ENCODE measurements at places on chromosomes 1 and 21. TPM values are rescaled to one million over a fixed set of nuclear protein-coding genes. Genes with fewer than 3 reads are reported as not detected.

- H3K4me1 ChIP-seq: no peaks in the 10 kb centered on the region
- H3K27ac ChIP-seq: no peak overlapping the region
- H3K4me3 ChIP-seq: no peak overlapping the region
- no peak for DNase-seq
- no peaks in the 10 kb centered on the region for H3K27me3 ChIP-seq
Measured at GRCh38 chr1:69315823-69316222, 251.9 kb upstream of the LRRC7 start.

GRCh38 chr21:45074818-45075595 is 627 bp downstream of the ADARB1 start:
- no peak for DNase-seq
- peaks cover 4% of the 10 kb centered on the region for H3K4me1 ChIP-seq
- H3K27me3 ChIP-seq: no peaks in the 10 kb centered on the region
- peak overlapping the region; percentile 80 for H3K27ac ChIP-seq
- peak overlapping the region; percentile 79 for H3K4me3 ChIP-seq
- no peaks in the 10 kb centered on the region for H3K36me3 ChIP-seq

DNA sequence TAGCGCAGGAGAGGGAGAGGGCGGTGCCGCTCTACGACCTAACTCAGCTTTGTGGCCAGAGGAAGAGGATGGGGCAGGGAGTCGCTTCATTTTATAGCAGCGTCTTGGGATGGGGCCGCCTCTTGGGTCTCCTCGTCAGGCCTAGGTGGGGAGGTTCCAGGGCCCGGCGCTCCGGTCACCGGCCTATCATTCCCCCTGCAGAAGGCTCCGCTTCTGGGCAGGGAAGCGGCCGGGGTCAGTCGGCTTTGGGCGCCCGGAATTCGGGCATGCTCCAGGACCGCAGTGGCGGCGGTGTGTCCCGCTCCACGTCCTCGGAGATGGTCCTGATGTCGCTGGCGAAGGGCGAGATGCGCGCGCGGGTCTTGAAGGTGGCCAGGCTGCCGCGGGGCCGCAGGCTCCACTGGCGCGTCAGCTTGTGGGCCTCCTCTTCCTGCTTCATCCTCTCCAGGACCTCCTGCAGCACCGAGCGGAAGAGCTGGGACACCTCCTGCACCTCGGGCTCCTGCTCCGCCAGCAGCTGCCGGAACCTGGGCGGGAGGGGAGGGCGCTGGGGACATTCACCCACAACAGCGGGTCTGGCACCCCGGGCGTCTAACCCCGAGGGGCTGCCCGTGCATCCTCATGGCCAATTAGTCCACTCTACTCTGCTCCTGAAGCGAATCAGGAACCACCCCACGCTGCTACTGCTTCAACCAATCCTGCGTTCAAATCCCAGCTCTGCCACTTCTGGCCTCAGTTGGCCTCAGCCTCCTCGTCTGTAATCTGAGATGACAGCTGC is 13.0 kb downstream of the RD3 start:
- H3K36me3 ChIP-seq: no peaks in the 10 kb centered on the region
- no peak overlapping the region for H3K27ac ChIP-seq
- DNase-seq: no peak
- no peaks in the 10 kb centered on the region for H3K27me3 ChIP-seq
- no peaks in the 10 kb centered on the region for H3K4me1 ChIP-seq

DNA sequence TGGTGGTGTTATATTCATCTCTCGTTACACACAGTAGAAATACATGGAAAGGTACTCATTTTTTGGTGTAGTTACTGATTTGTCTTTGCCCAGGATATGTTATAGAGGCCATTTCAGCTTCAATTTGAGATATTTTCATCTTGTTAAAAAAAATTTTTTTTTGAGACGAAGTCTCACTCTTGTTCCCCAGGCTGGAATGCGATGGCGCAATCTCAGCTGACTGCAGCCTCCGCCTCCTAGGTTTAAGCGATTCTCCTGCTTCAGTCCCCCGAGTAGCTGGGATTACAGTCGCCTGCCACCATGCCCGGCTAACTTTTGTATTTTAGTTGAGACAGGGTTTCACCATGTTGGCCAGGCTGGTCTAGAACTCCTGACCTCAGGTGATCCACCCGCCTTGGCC is 19.0 kb downstream of the MORC3 start:
- no peaks in the 10 kb centered on the region for H3K4me1 ChIP-seq
- H3K4me3 ChIP-seq: no peak overlapping the region
- no peaks in the 10 kb centered on the region for H3K27me3 ChIP-seq
- DNase-seq: no peak
- H3K36me3 ChIP-seq: no peaks in the 10 kb centered on the region

GRCh38 chr1:84693005-84693404 is 2.7 kb upstream of the SSX2IP start:
- no peaks in the 10 kb centered on the region for H3K4me1 ChIP-seq
- no peaks in the 10 kb centered on the region for H3K27me3 ChIP-seq
- DNase-seq: no peak

DNA sequence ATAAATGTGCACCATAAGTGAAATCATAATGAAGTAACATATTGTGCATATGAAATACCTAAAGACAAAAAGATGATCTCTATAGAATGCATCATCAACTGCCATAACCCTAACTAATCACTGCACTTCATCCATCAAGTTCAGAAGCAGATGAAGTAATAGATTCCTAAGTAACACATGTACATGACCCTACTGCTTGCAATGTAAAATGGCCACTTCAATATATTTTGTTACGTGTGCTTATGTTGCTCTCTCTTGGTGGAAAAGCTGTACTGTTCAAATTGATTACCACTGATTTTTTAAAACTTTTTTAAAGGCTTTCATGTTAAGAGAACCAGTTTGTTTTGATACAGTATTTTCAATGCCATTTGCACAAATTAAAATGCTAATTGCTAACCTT is 141.8 kb downstream of the TTLL7 start:
- DNase-seq: no peak
- H3K27me3 ChIP-seq: no peaks in the 10 kb centered on the region
- no peaks in the 10 kb centered on the region for H3K36me3 ChIP-seq
- no peaks in the 10 kb centered on the region for H3K4me1 ChIP-seq
- no peak overlapping the region for H3K4me3 ChIP-seq

- DNase-seq: no peak
- no peak overlapping the region for H3K4me3 ChIP-seq
- H3K36me3 ChIP-seq: no peaks in the 10 kb centered on the region
- H3K27me3 ChIP-seq: no peaks in the 10 kb centered on the region
- H3K27ac ChIP-seq: no peak overlapping the region
- no peaks in the 10 kb centered on the region for H3K4me1 ChIP-seq
Measured at GRCh38 chr1:161009602-161010211, 11.2 kb downstream of the F11R start.

DNA sequence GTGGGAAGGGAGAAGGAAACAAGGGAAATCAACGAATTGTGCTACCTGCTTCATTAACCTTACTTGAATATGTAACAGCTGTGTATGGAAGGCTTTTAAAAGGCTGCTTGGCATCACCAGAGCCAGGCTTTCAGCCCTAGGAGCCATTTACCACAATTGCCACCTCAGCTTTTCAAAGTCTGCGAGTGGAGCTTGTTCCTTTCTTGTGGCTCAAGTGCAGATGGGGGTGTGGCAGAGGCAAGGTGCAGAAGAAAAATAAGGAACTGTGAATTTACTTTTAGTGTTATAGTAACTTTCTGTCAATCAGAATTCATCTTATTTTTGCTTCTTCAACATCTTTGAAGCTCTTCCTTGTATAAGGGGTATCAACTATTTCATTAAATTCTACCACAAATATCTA is 17.6 kb downstream of the CLCA2 start:
- H3K4me1 ChIP-seq: no peaks in the 10 kb centered on the region
- no peaks in the 10 kb centered on the region for H3K36me3 ChIP-seq
- no peak overlapping the region for H3K4me3 ChIP-seq
- no peak overlapping the region for H3K27ac ChIP-seq
- no peak for DNase-seq

DNA sequence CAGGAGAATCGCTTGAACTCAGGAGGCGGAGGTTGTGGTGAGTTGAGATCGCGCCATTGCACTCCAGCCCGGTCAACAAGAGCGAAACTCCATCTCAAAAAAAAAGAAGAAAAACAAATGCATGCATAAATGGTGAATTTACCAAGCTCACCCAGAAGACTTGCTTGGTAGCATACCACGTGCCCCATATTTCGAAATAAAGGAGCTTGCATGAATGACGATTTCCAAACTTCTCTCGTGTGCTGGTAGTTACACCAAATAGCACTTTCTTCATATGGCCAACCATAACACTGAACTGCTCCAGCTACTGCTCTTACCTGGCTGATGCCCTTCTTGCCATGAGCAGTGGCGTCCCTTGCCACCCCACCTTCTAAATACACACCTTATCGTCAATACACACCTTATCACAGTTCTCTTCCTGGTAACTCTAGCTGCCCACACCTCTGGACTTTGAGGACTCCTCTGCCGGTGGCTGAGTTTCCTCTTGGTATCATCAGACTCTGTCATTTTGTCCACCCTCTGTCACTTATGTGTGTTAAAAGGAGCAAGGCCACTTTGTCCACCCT is 2.8 kb downstream of the DOP1B start:
- no peak for DNase-seq
- no peak overlapping the region for H3K27ac ChIP-seq
- no peak overlapping the region for H3K4me3 ChIP-seq
- H3K27me3 ChIP-seq: no peaks in the 10 kb centered on the region
- H3K36me3 ChIP-seq: no peaks in the 10 kb centered on the region
- H3K4me1 ChIP-seq: no peaks in the 10 kb centered on the region

DNA sequence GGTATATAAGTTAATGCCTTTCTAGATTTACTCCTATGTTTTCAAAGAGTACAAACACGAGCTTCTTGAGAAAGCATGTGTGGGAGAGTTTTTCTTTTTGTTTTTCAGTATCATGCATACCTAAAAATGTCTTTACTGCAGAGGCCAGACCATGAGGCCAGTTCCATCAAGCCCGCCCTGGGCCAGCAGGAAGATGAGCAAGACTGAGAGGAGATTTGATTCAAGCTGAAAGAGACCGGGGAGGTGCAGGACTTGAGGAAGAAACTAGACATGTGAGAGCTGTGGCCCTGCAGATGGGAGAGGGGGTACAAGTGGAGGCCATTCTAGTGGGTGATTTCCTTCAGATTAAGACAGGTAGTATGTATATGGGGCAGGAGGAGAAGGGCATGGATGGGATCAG is 33.4 kb upstream of the NTPCR start:
- DNase-seq: no peak
- no peaks in the 10 kb centered on the region for H3K27me3 ChIP-seq
- H3K27ac ChIP-seq: no peak overlapping the region
- no peaks in the 10 kb centered on the region for H3K36me3 ChIP-seq

DNA sequence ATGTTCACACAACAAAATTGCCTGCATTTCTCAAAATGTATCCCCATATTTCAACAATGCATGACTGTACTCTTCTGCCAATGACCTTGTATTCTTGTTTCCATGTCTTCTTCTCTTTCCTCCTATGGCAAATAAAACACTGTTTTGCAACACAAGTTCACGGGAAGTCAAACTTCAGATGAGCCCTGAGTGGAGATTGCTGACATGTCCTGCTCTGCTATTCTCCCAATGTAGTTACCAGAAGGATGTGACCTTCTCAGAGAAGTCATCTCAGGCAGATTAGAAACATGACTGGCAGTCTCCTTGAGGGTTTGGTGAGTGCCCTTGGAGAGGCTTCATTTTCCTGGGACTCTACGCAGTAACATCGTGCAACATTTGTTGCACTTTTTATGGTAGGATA is 15.6 kb downstream of the FCGR2B start:
- H3K36me3 ChIP-seq: no peaks in the 10 kb centered on the region
- H3K27me3 ChIP-seq: no peaks in the 10 kb centered on the region
- no peak for DNase-seq
- no peaks in the 10 kb centered on the region for H3K4me1 ChIP-seq
- no peak overlapping the region for H3K4me3 ChIP-seq
- no peak overlapping the region for H3K27ac ChIP-seq

DNA sequence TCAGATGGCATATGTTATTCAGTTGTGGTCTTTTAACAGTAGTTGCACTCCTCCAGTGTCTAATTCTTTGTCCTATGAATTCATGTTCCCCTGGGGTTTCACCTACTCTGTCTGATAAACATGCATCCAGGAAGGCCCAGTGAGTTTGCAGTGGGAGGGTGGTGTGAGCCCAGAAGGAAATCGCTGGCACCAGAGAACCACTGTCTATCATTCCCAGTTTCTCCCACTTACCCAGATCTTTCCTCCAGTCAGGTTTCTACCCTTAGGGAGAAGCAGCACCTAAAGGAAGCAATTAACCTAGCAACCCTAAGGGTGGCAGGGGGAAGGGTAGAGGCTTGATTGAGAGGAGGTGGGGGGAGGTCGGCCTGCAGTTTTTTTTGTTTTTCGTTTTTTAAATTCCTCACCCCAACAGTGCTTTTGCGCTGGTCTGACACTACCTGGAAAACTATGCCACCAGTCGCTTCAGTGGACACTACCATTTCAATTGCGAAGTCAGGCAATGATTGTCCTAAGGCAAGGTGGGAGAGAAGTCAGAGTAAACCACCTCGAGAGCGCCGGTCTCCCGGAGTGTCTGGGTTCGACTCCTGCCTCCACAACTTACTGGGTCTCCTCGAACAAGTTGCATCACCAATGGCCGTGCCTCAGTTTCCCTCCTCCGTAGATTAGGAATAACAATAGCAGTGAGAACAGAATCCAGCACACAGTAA is 766 bp upstream of the SLC44A3 start:
- H3K4me3 ChIP-seq: peak overlapping the region; percentile 54
- no peaks in the 10 kb centered on the region for H3K27me3 ChIP-seq
- H3K27ac ChIP-seq: no peak overlapping the region
- no peaks in the 10 kb centered on the region for H3K36me3 ChIP-seq

GRCh38 chr1:245809361-245809760 is 654.6 kb downstream of the KIF26B start:
- no peak overlapping the region for H3K4me3 ChIP-seq
- no peaks in the 10 kb centered on the region for H3K27me3 ChIP-seq
- no peaks in the 10 kb centered on the region for H3K4me1 ChIP-seq
- H3K36me3 ChIP-seq: no peaks in the 10 kb centered on the region

DNA sequence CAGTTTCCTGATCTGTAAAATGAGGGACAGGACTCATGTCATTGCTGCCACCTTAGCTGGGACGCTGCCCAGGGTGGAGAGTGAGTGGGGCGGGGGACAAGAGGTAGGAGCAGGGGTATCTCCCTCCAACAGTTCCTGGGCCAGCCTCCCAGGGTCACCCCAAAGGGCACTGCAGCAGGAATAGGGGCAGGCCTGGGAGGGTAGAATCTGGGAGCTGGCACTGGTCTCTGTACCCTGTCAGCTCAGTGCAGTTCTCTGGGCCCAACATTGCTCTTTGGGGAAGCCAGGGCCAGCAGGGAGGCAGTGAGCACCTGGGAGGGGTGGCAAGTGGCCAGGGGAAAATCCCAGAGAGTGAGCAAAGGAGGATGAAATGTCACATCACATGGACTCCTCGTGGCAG is 55.8 kb downstream of the ELK4 start:
- no peaks in the 10 kb centered on the region for H3K36me3 ChIP-seq
- no peak overlapping the region for H3K4me3 ChIP-seq
- no peak for DNase-seq
- H3K27me3 ChIP-seq: no peaks in the 10 kb centered on the region
- H3K27ac ChIP-seq: no peak overlapping the region

GRCh38 chr1:117001254-117001927 is at the start of gene CD101:
Gene CD101 (plus strand): TSS chr1:117001760. CDS start chr1:117001818, 58 bp downstream.
- H3K27me3 ChIP-seq: no peaks in the 10 kb centered on the region
- H3K36me3 ChIP-seq: no peaks in the 10 kb centered on the region
- DNase-seq: no peak
- H3K4me3 ChIP-seq: no peak within 1 kb of the TSS
- H3K27ac ChIP-seq: no peak within 1 kb of the TSS

LCE1F gene
- total RNA-seq: not detected

RABIF gene
- 6.4 TPM for total RNA-seq

LY9 gene
- total RNA-seq: not detected

ANGPTL1 gene
- 134 TPM for total RNA-seq

OR2G6 gene
- total RNA-seq: not detected

LRRC8C gene
- 10.9 TPM for total RNA-seq

HSPA6 gene
- total RNA-seq: 1.2 TPM

GSTM5 gene
- 0.51 TPM for total RNA-seq

GNAT2 gene
- total RNA-seq: not detected

CCDC190 gene
- total RNA-seq: 0.07 TPM

OR2L8 gene
- not detected for total RNA-seq

SPRR2F gene
- total RNA-seq: not detected
